GM23338 (cell line): ENCODE measurements at places on chromosomes 11 and 22. TPM values are rescaled to one million over a fixed set of nuclear protein-coding genes. Genes with fewer than 3 reads are reported as not detected.

CDC42EP2 gene
- 17.7 and 19.0 TPM in 2 replicates for total RNA-seq

OR8U1 gene
- total RNA-seq, result not detected in 2 replicates

SLC25A18 gene
- total RNA-seq, result 0.47 and 1.9 TPM in 2 replicates

MS4A15 gene
- total RNA-seq, result not detected in 2 replicates

TRIOBP gene
- total RNA-seq, result 41.2 and 48.4 TPM in 2 replicates

OR10A2 gene
- total RNA-seq, result not detected in 2 replicates

CEND1 gene
- total RNA-seq, result 3.1 and 5.5 TPM in 2 replicates

C11orf16 gene
- total RNA-seq, result not detected in 2 replicates

EIF4ENIF1 gene
- 10.8 and 13.5 TPM in 2 replicates for total RNA-seq

OR6A2 gene
- total RNA-seq, result 0.97 and 1.7 TPM in 2 replicates

PCF11 gene
- 44.2 and 47.0 TPM in 2 replicates for total RNA-seq

LRRC4C gene
- total RNA-seq, result 0.35 TPM in 1 of 2 replicates, not detected in the other

MIAT gene
- total RNA-seq, result 51.4 and 63.6 TPM in 2 replicates

SIK2 gene
- 6.6 and 6.7 TPM in 2 replicates for total RNA-seq

MS4A1 gene
- total RNA-seq, result not detected in 2 replicates

CD151 gene
- total RNA-seq, result 109 and 119 TPM in 2 replicates

TRIM51 gene
- total RNA-seq, result not detected in 2 replicates

CASP5 gene
- not detected in 2 replicates for total RNA-seq

AQP11 gene
- total RNA-seq, result 1.7 and 1.8 TPM in 2 replicates

CENATAC gene
- total RNA-seq, result 34.3 and 34.5 TPM in 2 replicates

MOGAT2 gene
- not detected in 2 replicates for total RNA-seq

MS4A6A gene
- not detected in 2 replicates for total RNA-seq

GPHA2 gene
- 0.83 TPM in 1 of 2 replicates, not detected in the other for total RNA-seq

C22orf31 gene
- total RNA-seq, result not detected in 2 replicates

OR8G1 gene
- total RNA-seq, result not detected in 2 replicates

TMPRSS13 gene
- total RNA-seq, result 0.08 and 0.31 TPM in 2 replicates

KIF18A gene
- 25.9 and 26.5 TPM in 2 replicates for total RNA-seq

ACAD8 gene
- 62.3 and 65.4 TPM in 2 replicates for total RNA-seq

WBP2NL gene
- total RNA-seq, result 0.14 and 0.39 TPM in 2 replicates

MRGPRX4 gene
- not detected in 2 replicates for total RNA-seq

PATE3 gene
- total RNA-seq, result not detected in 2 replicates

EFCAB6 gene
- total RNA-seq, result 1.8 and 1.9 TPM in 2 replicates

PGA5 gene
- 0.12 and 0.52 TPM in 2 replicates for total RNA-seq

TOM1 gene
- total RNA-seq, result 17.8 and 28.0 TPM in 2 replicates

EXPH5 gene
- total RNA-seq, result 8.4 and 12.6 TPM in 2 replicates

TMPRSS4 gene
- 0.04 and 0.10 TPM in 2 replicates for total RNA-seq

IFITM1 gene
- total RNA-seq, result 396 and 409 TPM in 2 replicates

OR51I1 gene
- 1.1 TPM in 1 of 2 replicates, not detected in the other for total RNA-seq

SYT13 gene
- total RNA-seq, result 16.3 and 17.1 TPM in 2 replicates

OR52I2 gene
- not detected in 2 replicates for total RNA-seq

CHRDL2 gene
- total RNA-seq, result 0.16 and 0.21 TPM in 2 replicates
